ENCODE measurements at places on chromosomes 2 and 18.
A peak's percentile ranks its signal among the peaks of the same experiment; 100 is the strongest.

DNA sequence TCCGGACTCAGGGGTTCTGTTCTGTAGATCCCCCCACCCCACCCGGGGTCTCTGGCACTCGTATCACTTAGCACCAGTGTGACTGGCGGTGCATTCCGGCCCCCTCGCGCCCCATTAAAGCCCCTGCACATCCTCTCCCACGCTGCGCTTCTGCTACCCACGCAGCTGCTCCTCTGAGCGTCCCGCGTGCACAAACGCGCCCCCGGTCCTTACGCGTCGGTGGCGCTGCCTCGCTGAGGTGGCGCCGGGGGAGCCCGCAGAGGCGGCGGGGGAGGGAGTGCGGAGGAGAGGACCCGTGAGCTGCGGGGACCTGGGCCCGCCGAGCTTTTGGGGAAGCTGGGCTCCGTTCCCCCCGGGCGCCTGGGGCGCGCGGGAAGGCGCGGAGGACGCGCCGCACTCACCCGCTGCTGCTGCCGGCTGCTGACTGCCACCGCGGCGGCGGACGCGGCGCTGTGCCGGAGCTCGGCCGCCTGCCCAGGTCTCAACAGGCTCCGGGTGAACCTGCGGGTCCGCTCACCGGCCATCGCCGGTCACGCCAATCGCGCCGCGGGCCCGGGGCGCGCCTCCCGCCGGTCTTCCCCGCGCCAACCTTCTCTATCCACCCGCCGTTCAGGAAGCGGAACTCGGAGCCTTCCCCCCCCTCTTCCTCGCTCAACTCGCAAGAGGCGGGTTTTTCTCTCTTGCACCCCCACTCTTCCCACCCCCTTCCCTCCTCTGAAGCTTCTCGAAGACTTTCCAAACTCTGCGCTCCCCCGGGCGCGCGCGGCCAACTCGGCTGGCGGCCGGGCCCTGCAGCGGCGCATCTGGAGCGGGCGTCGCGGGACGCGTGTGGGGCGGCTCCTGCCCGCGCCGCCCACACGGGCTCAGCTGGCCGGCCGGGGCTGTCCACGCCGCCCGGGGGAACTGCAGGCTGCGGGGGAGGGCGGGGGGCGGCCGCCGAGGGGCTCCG is at the start of gene DOCK10:
TSS of gene DOCK10 (minus strand) at position 618 of the 949 bp plus-strand sequence. CDS start at position 524, 94 bp downstream.
- peak; percentile 18 for DNase-seq

- DNase-seq: peak; percentile 98
Measured at GRCh38 chr18:34709750-34710441, at the start of gene DTNA. DTNA (plus strand) TSS chr18:34710298; CDS start chr18:34755977, 45,679 bp downstream.

DNA sequence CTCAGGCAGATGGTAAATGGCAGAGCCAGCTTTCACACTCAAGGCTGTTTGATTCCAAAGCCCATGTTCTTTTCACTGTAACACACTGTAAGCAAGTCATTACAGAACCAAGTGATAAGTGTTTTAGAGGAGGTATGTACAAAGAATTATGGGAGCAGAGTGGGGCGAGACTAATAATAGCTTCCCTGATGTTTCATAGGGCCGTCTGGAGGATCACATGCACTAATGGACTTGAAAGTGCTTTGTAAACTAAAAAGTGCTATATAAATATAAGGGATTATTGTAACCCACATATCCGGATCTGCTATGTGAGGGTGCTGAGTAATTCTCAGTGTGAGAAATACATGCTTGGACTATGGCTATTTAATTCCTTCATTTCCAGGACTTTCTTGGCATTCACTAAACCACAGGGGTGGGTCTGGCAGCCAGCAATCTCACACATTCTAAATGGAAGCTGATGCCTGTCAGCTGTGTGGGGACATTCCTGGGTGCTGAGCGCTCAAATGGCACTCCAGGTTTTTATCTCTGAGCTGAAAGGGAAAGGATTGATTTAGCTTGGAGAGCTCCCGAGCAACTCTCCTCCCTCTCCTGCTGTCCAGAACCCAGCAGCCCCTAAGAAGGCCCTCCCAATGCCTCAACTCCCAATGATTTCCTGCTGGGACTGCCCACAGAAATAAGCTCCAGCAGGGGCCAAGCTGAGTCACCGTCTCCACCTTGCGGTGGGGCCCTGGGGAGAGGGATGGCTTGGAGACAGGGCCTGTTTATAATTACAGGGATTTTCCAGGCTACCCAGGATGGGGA is 222.8 kb downstream of the SOX11 start:
- no peak for DNase-seq

- no peak for DNase-seq
Measured at GRCh38 chr2:198063242-198063641, 258.8 kb downstream of the PLCL1 start.

GRCh38 chr18:44411262-44411905 is 269.3 kb upstream of the SETBP1 start:
- no peak for DNase-seq

DNA sequence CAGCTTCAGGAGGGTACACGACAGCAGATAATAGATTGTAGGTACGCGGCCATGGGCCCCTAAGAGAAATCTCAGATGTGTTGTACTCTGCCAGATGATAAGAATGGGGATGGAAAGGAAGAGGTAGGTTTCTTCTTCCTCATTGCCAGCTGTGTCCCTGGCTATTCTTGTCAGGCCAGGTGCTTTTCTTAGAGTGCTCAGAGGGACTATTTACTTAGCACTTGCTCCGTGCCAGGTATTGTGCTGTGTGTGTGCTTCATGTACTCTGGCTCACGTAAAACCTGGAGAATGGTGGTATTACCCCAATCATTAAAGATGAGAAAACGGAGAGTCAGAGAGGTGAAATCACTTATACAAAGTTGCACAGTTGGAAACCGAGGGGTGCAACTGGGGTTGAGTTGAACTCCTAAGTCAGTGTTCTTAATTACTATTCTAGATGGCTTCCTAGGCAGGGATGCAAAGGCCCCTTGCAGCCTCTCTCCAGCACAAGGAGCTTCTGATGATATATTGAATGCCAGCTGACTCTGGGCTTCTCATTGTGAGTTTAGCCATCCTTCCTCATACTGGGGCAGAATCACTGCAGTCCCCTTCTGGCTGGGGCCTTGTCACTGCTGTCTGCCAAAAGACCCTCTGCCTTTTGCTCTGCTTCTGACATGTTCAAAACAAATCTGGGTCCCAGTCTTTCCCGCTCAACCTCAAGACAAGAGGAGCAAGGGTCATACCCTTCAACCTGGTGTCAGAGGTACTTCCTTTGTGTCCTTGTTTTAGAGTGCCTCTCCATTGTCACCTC is 60.7 kb downstream of the LYPD1 start:
- no peak for DNase-seq

GRCh38 chr2:221541131-221541735 is 30.9 kb downstream of the EPHA4 start:
- DNase-seq: no peak

GRCh38 chr18:73715210-73715670 is 432.4 kb downstream of the FBXO15 start:
- DNase-seq: peak; percentile 91

DNA sequence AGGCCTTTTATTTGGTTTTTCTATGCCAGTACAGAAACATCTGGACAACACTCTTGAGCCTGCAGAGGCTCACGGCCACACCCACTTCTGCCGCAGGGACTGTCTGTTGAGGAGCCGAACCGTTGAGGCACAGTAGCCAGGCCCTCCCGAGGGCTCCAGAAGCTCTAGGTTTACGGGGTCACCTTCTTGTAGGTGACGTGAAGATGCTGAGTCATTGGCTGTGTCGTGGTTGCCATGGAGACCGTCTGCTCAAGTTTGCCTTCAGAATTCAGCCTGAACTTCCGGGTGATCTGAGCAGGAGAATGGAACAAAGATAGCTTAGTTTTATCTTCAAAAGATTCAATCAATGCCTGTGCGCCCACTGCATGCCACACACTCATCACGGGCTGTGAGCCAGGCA is 25.9 kb downstream of the BOK start:
- DNase-seq: peak; percentile 41

DNA sequence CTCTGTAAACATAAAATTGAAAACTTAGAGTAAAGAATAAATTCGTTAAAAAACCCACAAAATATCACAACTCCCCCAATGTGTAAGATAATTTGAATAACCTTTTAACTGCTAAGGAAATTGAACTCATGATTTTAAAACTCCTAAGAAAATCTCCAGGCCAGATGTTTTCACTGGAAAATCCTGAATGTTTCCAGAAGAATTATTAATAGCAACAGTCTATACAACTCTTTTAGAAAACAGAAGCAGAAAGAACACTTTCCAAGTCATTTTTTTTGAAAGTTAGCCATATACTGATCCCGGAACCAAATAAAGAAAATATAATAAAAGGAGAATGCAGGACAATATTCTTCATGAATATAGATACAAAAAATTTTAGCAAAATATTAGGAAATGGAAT is 165.6 kb downstream of the ACOXL start:
- DNase-seq: no peak

- peak; percentile 14 for DNase-seq
Measured at GRCh38 chr2:30412047-30412683, 34.9 kb upstream of the LCLAT1 start.

DNA sequence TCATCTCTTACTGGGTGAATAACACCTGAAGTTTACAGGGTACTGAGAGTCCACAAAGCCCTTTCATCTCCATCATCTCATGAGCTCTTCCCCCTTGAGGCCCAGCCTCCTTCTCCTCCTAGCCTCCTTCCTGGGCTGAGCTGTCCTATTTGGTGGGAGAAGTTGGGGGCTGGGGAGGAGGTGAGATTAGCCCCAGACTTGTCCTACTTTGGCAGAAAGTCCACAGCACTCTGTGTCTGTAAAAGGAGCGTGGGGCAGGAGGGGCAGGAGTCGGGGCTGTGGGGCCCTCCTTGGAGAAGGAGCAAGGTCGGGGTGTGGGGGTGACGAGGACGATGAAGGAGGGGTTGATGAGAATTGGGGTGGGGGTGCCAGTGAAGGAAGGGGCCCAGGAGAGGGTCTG is 10.0 kb upstream of the DES start:
- no peak for DNase-seq

GRCh38 chr2:104412384-104412783 is 441.5 kb upstream of the POU3F3 start:
- no peak for DNase-seq

DNA sequence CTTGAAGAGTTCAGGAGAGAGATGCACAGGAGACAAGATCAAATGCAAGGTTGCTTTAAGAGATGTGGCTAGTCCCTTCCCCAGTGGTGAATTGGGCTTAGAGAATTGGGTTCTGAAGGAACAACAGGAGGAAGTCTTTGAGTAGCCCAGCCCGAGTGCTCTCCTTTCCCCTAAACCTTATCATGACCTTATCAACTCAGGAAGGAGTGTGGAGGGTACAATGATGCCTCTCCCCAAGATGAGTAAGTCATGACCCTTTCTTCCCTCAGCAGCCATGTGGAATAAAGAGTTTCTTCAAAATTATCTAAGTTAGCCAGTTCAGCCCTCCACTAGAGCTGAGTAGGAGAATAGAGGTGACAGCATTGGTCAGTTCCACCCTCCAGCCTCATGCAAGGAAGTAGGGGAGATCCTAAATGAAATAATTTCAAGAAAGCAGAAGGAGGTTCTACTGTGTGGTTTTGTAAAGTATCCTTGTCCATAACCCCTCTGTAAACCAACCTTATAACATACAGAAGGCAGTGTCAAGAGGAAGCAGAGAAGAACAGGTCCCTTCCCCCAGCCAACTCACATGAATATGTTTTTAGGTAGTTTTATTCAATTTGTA is 88.4 kb downstream of the ARHGAP15 start:
- DNase-seq: no peak

GRCh38 chr2:58194458-58194857 is 46.7 kb downstream of the FANCL start:
- DNase-seq: peak; percentile 25

DNA sequence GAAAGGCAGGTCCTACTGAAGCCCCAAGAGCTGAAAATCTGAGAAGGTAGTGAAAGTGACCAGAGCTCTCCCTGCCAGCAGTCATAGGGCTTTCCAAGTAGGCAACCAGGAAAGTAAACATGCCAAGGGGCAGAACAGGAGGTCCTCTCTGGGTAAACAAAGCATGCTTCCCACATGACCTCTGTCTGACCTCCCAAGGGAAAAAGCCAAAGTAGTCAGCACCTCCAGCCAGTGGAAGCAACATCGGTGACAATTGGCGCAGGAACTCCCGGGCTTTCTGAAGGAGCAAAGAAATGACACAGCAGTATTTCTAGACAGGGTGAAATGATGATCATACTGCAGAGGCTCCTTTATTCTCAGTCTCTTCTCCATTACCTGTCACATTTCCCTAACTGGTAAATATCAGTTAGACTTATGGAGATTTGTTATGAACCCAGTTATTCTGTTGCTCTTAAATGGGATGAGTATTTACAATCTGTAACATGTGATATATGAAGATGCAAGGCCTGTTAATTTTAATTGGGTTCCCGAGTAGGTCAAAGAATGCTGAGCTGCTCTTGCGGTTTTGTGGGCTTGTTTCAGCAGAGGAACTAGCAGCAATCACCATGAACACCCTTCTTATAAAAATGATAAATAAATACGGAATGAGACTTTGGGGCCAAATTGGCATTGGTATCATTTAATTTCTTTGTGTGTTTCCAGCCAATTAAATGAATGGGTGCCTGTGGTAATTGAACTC is 321.0 kb downstream of the RND3 start:
- DNase-seq: no peak

DNA sequence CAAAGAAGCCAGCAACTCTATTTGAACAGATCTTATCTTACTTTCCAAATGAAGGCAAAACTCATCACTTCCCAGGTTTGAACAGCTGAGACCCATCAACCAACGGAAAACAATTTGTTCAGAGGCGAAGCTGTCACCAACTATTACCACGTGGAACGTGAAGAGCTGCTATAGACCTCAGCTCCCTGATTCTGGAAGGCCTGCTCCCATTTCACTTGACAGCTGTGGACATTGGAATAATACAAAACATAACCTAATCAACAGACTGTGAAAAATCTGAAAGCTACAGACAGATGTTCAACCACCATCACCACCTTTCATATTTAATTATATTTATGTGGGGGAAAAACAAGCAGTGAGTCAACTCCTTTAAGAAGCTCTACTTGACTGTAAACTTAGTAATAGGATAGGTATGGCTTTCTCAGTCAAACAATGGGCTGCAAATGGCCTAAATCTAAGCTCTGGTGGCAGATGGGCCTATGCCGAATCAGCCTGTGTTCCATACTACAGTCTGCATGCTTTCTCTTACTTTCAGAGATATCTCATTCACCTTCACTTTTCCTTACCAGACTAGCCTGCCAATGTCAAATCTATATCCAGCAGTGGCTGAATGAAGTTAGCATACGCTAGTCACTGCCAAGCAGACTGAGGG is 896.4 kb downstream of the TDRD15 start:
- DNase-seq: no peak
